ENCODE measurements at places on chromosomes 6 and 20.
A peak's percentile ranks its signal among the peaks of the same experiment; 100 is the strongest.

- DNase-seq = no peak
Measured at GRCh38 chr6:167331565-167331964, 6.7 kb downstream of the TTLL2 start.

- DNase-seq = no peak
Measured at GRCh38 chr20:59632541-59633113, 28.3 kb downstream of the PHACTR3 start.

GRCh38 chr6:36360241-36361054, 23.8 kb upstream of the BNIP5 start:
- DNase-seq = peak; percentile 82

DNA sequence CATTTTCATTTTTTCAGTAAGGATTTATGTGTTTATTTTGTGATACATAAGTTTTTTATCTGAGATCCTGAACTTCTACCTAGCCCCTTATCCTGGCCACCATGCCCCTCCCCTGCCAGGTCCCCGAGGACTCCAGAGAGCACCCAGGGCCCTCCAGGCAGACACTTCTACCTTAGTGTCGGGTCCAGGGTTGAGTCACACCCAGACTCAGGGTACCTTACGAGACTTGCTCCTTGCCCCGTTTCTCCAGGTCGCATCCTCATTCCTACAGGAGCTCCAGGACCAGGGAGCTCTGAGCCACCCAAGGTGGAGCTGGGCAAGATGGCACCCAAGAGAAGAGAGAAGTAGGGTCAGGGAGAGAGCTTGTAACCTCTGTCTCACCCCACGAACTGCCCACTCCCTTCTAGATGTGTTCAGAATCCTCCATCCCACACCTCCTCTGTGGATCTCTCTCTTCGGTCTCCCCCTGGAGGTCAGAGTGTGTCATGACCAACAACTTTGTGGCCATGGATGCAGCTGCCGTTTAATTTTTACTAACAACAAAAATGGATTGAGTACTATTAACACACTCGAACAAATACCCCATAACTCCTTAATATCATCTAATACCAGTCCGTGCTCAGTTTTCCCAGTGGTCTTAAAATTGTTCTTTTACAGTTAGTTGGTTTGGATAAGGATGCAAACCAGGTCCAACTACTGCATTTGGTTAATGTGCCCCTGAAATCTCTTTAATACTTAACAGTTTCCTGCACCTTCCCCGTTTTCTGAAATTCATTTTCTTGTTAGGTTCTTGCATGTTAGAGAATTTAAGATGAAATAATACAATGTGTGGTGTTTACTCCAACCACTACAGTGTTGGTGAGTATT, 130.6 kb upstream of the INSM1 start:
- DNase-seq = peak; percentile 33

DNA sequence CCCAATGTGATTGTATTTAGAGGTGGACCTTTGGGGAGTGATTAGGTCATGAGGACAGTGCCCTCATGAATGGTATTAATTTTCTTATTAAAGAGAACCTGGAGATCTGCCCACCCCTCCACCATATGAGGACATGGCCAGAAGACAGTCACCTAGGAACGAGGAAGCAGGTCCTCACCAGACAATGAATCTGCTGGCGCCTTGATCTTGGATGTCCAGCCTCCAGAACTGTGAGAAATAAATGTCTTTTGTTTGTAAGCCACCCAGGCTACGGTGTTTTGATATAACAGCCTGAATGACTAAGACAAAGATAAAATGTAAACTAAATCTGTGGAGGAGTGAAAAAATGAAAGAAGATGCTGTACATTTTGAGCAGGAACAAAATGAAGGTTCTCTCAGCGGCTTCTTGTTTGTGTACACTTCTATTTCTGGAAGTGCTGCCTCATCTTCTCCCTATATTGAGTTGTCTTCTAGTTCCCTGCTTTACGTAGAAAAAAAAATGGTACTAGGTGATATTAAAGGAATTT, 1.5 kb upstream of the IPCEF1 start:
- DNase-seq = no peak

DNA sequence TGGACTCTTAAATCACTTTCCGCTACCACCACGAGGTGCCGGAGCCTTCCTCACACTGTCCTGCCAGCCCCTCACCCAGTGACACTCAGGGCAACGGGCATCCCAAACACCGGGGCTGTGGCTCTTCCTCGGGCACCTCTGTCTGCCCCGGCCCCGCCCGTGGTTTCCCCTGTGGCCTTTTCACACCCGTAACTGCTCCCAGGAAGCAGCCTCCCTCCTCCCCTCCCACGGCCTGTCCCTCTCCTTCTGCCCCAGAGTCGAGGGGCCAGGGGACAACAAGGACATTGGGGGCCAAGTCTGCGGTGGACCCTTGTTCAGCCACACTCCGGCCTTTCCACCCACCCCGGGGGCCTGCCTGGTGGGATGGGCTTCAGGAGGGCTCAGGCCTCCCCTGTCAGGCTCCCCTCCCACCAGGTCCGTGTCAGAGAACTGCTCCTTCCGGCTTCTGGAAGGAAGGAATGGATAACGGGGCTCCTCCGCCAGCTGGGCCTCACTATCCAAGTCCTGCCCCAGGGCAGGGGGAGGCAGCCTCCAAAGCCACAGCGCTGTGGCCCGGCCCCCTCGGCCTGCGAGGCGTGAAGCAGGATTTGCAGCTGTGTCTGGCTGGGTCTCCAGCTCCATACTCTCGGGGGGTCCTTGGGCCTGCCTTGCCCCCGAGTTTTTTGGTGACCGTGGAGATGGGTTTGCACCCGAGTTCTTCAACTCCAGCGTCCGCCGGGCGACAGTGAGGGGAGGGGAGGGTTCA, 54.7 kb upstream of the CHRNA4 start:
- no peak for DNase-seq

DNA sequence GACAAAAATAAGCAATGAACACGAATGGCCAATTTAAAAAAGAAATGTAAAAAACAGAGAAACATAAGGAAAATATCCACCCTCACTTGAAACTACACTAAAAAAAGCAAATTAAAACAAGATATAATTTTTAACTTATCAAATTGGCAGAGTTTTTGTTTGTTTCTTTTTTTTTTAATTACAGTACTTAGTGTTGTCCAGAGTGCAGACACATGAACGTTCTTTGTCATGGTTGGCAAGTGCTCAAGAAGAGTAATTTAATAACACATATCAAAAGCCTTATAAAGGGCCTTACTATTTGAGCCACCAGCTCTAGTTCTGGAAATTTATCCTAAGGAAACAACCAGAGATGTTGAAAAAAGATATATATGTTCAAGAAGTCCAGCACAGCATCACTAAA, 142.3 kb downstream of the ATXN1 start:
- DNase-seq = no peak

DNA sequence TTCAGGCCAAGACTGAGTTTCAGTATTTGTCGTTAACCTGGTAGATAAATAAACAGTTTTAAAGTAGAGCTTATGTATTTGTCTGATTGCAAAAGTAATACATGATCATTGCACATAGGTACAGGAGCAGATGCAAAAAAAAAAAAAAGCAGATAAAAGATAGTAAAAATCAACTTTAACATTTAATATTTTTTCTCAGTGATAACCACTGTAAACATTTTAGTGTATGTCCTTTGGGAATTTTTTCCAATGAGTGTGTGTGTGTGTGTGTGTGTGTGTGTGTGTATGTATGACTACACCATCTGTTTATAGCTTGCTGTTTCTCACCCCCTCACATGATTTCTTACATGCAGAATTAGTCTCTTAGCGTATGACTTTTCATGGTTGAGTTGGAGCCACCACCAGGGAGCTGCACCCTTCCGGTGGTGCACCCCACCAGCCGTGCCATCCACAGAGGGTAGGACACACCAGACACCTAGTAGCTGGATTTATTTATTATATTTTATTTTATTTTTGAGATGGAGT, 26.3 kb downstream of the WRNIP1 start:
- DNase-seq = no peak

- DNase-seq = peak; percentile 89
Measured at GRCh38 chr20:41086402-41087324, 50.7 kb upstream of the PLCG1 start.

GRCh38 chr6:136274062-136274461, 15.6 kb downstream of the BCLAF1 start:
- no peak for DNase-seq

GRCh38 chr6:52612336-52613054, 35.6 kb upstream of the TRAM2 start:
- no peak for DNase-seq

- no peak for DNase-seq
Measured at GRCh38 chr6:144158133-144158532, 7.8 kb downstream of the STX11 start.

- DNase-seq = no peak
Measured at GRCh38 chr20:51085769-51086168, 62.9 kb upstream of the KCNG1 start.
